Kidney (tissue), 22 donors: ENCODE measurements at places on chromosomes 2 and 18. TPM values are rescaled to one million over a fixed set of nuclear protein-coding genes. Genes with fewer than 3 reads are reported as not detected.

CD226 gene
- total RNA-seq = 5.0 TPM

DNA sequence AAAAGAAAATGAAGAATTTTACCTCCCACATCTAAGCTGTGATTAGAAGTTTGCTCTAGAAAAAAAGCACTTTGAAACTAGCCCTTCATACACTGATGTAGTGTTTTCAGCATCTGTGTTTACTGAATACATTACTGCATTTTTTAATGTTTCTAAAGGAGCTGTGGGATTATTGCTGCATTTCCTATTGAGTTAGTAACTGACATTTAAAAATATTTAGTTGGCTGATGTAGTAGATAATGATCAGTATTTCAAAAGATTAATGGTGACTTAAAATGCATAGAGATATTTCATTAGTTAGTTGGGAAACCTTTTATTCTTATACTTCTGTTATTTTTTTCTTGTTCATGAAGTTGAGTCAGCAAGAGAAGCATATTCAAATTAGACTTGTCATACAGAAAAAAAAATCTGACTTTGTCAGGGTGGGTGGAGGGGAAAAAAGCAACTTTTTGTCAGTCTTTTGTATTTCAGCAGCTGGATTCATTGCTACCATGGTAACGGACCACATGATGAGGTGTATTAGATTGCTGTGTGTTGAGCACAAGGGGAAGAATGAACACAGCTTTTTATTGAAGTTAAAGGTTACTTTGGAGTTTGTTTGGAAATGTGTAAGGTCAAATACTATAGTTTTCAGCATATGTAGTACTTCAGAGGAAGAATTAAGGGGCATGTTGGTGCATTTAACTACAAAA is at the start of gene DTNA:
DTNA (plus strand) TSS at position 549 of the 692 bp plus-strand sequence. CDS start 45,679 bp downstream, outside the sequence.
- peak within 1 kb of the TSS; percentile 4 for H3K27ac ChIP-seq
- no peaks in the 10 kb centered on the region for H3K4me1 ChIP-seq
- H3K36me3 ChIP-seq = no peaks in the 10 kb centered on the region
- H3K27me3 ChIP-seq = no peaks in the 10 kb centered on the region

ROCK1 gene
- total RNA-seq = 56.5 TPM

DNA sequence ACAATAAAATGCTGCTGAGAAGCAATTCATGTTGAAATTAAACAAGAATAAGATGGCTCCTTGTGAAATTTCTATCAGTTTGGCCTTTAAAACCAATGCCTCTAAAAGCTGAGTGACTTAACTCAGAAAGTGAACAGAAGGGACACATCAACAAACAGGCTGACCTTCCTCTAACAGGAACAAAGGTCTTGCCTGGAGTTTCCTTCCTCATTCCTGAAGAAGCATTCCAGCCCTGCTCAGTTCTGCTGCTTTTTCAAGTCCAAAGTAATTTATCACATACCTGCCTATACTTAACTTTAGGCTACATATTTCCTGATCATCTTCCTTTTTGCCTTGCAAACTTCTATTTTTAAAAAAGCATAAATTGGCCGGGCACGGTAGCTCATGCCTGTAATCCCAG is 14.1 kb downstream of the PTRHD1 start:
- H3K27me3 ChIP-seq = no peaks in the 10 kb centered on the region
- DNase-seq = no peak
- H3K27ac ChIP-seq = no peak overlapping the region
- no peak overlapping the region for H3K4me3 ChIP-seq
- no peaks in the 10 kb centered on the region for H3K4me1 ChIP-seq
- H3K36me3 ChIP-seq = no peaks in the 10 kb centered on the region

MYL12B gene
- total RNA-seq = 448 TPM

POU3F3 gene
- 118 TPM for total RNA-seq

DNA sequence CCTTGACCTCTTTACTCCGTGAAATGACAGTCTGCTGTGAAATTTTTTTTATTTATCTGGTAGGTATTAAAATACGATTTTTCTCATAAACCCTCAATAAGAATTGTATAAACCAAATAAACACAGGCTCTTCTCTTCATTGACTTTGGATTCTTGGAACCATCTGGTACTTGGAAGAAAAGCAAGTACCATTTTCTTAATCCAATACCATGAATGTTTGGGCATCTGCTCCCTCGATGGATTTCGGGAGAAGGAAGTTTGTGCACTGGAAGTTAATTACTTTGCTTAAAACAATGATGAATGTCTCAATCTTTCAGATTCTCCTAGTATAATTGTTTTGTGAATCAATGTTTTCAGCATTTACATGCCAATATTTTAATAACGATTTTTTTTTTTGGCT is 5.3 kb upstream of the SCG2 start:
- no peaks in the 10 kb centered on the region for H3K27me3 ChIP-seq
- H3K36me3 ChIP-seq = no peaks in the 10 kb centered on the region
- H3K27ac ChIP-seq = no peak overlapping the region
- DNase-seq = no peak

- no peaks in the 10 kb centered on the region for H3K36me3 ChIP-seq
- DNase-seq = peak; percentile 29
- no peak overlapping the region for H3K4me3 ChIP-seq
- no peaks in the 10 kb centered on the region for H3K27me3 ChIP-seq
- H3K4me1 ChIP-seq = peaks cover 5% of the 10 kb centered on the region
Observed at GRCh38 chr2:128410035-128410757, 91.5 kb upstream of the HS6ST1 start.

DNA sequence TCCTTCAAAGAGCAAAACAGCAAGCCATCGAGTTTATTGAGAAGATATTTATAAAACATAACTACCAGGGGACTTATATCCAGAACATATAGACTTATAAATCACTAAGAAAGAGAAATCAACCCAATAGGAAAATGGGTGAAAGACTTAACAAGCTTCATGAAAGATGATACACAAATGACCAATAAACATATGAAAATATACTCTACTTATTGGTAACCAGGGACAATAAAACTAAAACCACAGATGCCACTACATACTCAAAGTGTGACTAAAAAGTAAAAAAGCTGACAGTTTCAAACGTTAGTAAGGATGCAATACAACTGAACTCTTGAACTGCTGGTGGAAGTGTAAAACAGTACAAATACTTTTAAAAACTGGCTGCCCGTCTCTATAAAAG is 154.3 kb downstream of the TMEM163 start:
- no peaks in the 10 kb centered on the region for H3K4me1 ChIP-seq
- no peak overlapping the region for H3K27ac ChIP-seq
- no peak for DNase-seq
- H3K36me3 ChIP-seq = no peaks in the 10 kb centered on the region
- no peak overlapping the region for H3K4me3 ChIP-seq

CNRIP1 gene
- 14.1 TPM for total RNA-seq

- no peak overlapping the region for H3K27ac ChIP-seq
- DNase-seq = peak; percentile 93
- no peaks in the 10 kb centered on the region for H3K36me3 ChIP-seq
- no peak overlapping the region for H3K4me3 ChIP-seq
Observed at GRCh38 chr2:42859006-42859552, 66.7 kb upstream of the HAAO start.

GRCh38 chr18:23631746-23632145 is 31.0 kb downstream of the ANKRD29 start:
- H3K27me3 ChIP-seq = no peaks in the 10 kb centered on the region
- no peaks in the 10 kb centered on the region for H3K4me1 ChIP-seq
- no peak for DNase-seq
- H3K27ac ChIP-seq = no peak overlapping the region

GAREM2 gene
- 3.2 TPM for total RNA-seq

CXCR1 gene
- 0.09 TPM for total RNA-seq

- H3K36me3 ChIP-seq = no peaks in the 10 kb centered on the region
- DNase-seq = no peak
- H3K27ac ChIP-seq = no peak overlapping the region
Observed at GRCh38 chr2:149184991-149185390, 145.4 kb upstream of the LYPD6 start.

- H3K4me3 ChIP-seq = peak within 1 kb of the TSS; percentile 76
- no peaks in the 10 kb centered on the region for H3K36me3 ChIP-seq
- H3K27me3 ChIP-seq = no peaks in the 10 kb centered on the region
Observed at GRCh38 chr2:74958274-74959105, at the start of gene POLE4. Gene POLE4 (plus strand): TSS chr2:74958643. CDS start chr2:74958680, 37 bp downstream.

DNA sequence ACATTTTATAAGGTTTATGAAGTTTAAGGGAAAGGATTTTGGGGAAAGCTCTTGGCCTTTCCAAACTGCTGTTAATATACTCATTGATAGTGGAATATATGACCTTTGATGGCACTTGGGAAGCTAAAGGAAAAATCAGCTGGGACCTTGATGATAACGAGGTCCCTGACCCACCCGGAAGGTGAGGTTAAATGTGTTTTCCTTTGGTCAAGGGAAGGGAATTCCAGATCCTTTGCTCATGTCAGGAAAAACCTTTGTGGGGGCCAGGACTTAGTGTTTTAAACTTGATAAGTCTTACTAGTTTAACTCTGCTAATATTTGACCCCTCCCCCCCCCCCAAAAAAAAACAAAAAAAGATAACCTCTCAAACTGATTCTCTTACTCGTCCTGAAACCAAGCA is 50.7 kb downstream of the CRIM1 start:
- no peak overlapping the region for H3K4me3 ChIP-seq
- peaks cover 35% of the 10 kb centered on the region for H3K4me1 ChIP-seq
- H3K36me3 ChIP-seq = no peaks in the 10 kb centered on the region
- no peak overlapping the region for H3K27ac ChIP-seq

MDH1B gene
- total RNA-seq = 8.1 TPM

CD28 gene
- 4.7 TPM for total RNA-seq

GRCh38 chr2:205610437-205610836 is 71.9 kb upstream of the NRP2 start:
- no peaks in the 10 kb centered on the region for H3K36me3 ChIP-seq
- H3K27ac ChIP-seq = no peak overlapping the region
- no peak overlapping the region for H3K4me3 ChIP-seq
- no peak for DNase-seq

GRCh38 chr2:54728669-54729120 is 5.2 kb downstream of the EML6 start:
- peaks cover 2% of the 10 kb centered on the region for H3K4me1 ChIP-seq
- H3K36me3 ChIP-seq = no peaks in the 10 kb centered on the region
- no peaks in the 10 kb centered on the region for H3K27me3 ChIP-seq
- H3K4me3 ChIP-seq = no peak overlapping the region
- no peak for DNase-seq

DNA sequence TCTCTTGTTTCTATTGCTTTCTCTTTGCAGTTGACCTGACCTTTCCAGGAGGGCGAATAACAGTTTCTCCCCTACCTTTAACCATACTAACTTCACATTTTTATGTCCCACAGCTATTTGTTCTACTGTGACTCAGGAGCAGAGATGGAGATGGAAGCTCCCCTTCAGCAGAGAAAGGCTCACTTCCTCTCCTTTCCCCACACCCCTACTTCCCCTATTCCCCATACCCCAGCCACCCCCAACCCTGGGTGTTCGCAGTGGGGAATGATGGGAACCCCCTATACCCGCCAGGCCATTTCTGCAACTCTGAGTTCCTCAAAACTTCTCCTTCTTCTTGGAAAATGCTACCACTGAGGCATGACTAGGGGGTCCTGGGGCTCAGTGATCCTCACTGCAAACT is 285.4 kb upstream of the MGAT5 start:
- no peaks in the 10 kb centered on the region for H3K36me3 ChIP-seq
- no peaks in the 10 kb centered on the region for H3K27me3 ChIP-seq
- DNase-seq = no peak
- no peaks in the 10 kb centered on the region for H3K4me1 ChIP-seq
- no peak overlapping the region for H3K27ac ChIP-seq

DNA sequence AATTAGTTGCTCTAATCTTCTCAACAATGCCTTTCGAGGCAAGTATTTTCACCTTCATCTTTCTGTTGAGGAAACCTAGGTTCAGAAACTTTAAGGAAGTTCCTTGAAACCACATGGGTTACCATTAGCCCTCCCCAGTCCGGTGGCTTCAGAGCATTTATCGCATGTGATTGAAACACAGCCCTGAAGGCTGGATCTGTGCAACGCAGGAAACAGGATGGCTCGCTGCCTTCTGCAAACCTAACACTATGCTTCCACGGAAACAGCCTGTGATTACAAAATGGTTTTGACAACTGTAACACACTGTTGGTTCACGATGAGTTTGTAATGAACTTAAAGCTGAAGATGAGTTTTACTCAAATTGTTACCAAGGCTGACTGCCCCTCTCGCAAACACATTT is 68.5 kb downstream of the EPB41L3 start:
- no peaks in the 10 kb centered on the region for H3K27me3 ChIP-seq
- H3K4me1 ChIP-seq = peaks cover 3% of the 10 kb centered on the region
- H3K27ac ChIP-seq = no peak overlapping the region
- peak; percentile 22 for DNase-seq
- H3K4me3 ChIP-seq = no peak overlapping the region

- H3K4me1 ChIP-seq = no peaks in the 10 kb centered on the region
- no peak overlapping the region for H3K4me3 ChIP-seq
- DNase-seq = no peak
- H3K27ac ChIP-seq = no peak overlapping the region
Observed at GRCh38 chr2:215160081-215160480, 21.7 kb upstream of the ABCA12 start.

DNA sequence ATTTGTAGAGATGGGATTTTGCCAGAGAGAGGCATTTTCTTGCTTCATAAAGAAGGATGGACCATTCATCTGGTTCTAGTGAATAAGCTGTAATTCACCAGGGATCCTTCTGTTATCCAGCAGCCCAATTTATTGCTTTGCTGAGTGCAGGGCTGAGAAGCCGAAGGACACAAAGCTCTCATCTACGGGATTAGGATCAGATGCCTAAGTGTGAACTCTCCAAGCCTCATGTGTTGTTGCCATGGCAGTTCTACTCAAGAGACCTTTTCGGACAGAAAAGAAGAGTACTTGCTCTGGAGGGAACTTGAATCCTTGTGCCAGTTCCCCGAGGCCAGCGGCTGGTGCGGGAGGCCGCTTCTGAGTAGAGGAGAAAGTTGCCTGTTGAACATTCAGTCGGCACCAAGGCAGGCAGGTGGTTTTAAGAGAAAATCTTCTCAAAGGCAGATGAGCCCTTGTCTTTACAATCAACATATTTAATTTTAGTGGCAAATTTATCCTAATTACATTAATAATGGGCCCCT is 38.4 kb upstream of the MBP start:
- H3K4me1 ChIP-seq = no peaks in the 10 kb centered on the region
- H3K4me3 ChIP-seq = no peak overlapping the region
- no peak for DNase-seq
- no peak overlapping the region for H3K27ac ChIP-seq

GULP1 gene
- total RNA-seq = 34.4 TPM

DNA sequence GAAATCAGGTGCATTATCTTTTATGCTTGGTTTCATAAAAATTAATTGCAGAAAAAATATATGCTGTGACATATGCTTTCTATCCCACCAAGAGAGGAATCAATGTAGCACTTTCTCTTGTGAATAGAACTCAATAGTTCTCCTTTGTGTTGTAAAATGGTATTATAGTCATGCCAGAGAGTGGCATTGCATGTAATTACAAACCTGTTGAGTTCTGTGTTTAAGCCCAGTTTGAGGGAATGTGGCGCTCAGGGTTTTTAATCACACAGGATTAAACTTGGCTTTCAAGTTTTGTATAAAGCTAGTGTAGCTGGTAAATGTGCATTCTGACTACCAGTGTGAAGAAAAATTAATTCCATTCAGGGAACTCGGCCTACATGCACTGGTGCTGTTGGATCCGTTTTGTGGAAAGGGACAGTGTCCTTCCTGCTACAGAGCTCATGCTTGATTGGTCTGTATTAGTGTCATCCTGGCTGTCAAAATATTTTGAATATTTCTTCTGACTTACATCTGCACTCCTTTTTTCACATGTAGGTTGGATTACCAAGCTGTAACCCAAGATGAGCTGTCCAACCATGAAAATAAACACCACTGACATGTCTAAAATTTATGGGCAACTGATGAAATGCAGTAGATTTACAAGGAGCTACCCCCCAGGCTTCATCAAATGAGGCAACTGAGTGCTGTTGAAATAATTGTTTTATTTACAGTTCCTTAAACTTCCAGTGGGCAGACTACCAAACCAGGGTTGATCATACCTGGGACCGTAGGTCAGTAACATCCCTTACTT is 80.3 kb downstream of the SLC4A3 start:
- peak; percentile 83 for DNase-seq
- H3K27ac ChIP-seq = no peak overlapping the region
- H3K4me3 ChIP-seq = no peak overlapping the region

CKAP2L gene
- total RNA-seq = 0.88 TPM
